ENCODE measurements at places on chromosomes 7 and 10.

- peak; percentile 79 for DNase-seq
Measured at GRCh38 chr10:102678842-102679289, 34.6 kb downstream of the TRIM8 start.

GRCh38 chr7:134514663-134515062, 12.7 kb upstream of the AKR1B10 start:
- peak; percentile 93 for DNase-seq

DNA sequence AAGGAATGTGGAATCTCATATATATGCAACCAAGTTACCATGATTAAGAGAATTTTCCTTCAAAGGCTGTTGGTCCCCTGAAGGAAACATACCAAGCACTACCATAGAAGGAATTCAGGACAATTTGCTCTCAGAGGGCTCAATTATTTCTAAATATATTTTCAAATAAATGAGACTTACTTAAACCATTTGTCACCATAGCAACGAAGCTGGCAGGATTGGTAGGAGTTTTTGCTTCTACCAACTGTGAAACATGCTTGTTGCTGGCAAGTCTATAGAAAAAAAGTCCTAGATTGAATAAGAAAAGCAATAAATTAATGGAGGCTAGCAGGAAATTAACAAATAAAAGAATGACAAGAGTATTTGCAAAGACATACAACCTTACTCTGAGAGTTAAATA, 156.9 kb upstream of the NPSR1 start:
- DNase-seq, result no peak

GRCh38 chr10:132632091-132632561, 94.5 kb downstream of the INPP5A start:
- DNase-seq, result no peak

DNA sequence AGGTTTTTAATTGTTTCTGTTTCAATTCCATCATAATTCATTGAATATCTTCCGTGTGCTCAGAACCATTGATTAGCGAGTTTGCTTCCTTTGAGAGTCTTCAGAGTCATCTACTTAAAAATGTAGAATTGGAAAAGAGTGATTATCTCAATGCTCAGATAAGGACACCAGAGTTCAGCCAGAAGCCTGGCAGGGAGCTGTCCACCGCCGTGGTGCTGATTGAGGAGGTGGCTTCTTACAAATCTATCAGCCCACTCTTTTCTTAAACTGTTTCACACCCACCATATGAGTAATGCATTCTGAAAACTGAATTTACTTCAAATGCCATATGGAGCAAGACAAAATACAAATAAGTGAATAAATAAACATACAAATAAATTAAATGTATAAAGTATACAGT, 79.3 kb downstream of the INSYN2A start:
- peak; percentile 70 for DNase-seq

GRCh38 chr7:90629297-90629918, 33.3 kb downstream of the CDK14 start:
- peak; percentile 80 for DNase-seq

DNA sequence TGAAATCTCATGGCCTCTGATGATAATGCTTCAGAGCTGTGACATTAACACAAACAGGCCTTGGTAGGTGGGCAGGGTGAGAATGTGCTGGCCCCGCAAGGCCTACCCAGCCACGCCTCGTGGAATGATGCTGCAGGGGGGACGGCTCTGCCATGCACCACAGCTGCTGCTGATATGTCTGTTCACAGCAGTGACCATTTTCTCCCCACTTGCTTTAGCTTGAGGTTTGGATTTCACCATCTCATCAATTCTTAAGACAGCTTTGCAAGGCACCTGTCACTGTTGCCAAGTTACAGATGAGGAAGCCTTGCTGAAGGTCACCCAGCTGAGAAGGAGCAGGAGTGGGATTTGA, 128.3 kb downstream of the PTPN20 start:
- no peak for DNase-seq

- DNase-seq, result peak; percentile 14
Measured at GRCh38 chr7:25009257-25009656, 29.3 kb upstream of the OSBPL3 start.

- peak; percentile 29 for DNase-seq
Measured at GRCh38 chr7:85135977-85136376, 50.9 kb downstream of the SEMA3D start.

- DNase-seq, result peak; percentile 28
Measured at GRCh38 chr10:108783897-108784296, 1139.4 kb downstream of the XPNPEP1 start.

DNA sequence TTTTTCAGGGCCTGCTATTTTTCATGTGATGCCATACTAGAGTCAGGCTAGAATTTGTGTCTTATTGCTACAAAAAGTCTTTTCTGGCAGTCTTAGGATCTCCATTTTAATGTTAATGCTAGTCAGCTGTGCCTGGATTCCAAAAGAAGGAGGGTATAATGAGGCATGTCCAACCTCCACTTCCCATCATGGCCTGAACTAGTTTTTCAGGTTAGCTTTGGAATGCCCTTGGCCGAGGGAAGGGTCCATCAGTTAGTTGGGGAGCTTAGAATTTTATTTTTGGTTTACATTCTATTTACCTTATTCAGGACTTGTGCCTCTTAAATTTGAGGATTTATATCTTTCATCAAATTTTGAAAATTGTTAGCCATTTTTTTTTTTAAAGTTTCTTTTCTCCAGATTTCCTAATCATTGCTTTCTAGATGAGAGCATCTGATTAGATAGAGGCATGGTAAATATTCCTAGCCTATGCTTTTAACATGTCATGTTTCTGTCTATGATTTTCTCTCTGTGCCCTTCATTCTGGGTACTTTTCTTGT, 6.5 kb upstream of the ZNF777 start:
- no peak for DNase-seq

- DNase-seq, result no peak
Measured at GRCh38 chr10:31103112-31103511, 71.4 kb upstream of the ZNF438 start.

DNA sequence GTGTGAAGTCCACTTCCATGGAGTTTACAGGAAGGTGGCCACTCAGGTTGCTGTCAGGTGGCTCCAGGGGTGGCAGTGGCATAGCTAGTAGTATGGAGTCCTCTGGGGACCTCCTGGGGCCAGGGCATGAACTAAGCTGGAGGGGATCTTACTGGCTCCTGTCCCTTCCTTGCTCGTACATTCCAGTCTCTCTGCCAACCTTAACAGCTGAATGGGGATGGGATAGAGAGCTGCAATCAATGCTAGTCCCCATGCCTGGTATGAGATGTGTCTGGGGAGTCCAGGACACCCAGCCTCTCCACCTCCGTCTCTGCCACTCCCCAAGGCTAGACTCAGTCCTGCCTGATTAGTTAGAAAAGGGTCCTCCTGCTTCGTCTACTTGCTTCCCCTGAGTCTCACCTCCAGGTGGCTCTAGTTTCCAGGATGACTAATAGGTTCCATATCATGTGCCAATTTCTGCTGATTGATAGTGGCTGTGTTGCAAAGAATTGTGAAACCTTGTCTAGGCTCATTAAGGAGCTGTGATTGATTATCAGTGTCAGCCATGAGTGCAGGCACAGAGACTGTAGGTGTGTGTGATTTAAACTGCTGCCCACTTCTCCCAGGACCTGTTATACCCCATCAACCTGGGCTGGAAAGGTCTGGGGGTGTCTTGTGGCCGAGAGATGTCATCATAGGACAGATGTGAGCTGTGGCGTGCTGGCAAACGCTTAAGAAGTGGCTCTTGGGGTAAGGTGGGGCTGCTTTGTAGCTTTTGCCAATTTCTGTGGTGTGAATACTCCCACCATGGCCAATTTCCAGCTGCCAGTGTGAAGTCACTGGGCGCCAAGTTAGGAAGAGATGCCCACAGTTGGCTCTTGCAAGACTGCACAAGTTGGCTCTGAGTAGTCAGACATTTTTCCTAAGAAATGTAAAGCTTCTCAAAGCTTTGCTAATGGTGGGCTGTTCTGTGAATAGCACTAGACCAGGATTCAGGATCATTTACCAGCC, 59.8 kb downstream of the COL13A1 start:
- peak; percentile 95 for DNase-seq

DNA sequence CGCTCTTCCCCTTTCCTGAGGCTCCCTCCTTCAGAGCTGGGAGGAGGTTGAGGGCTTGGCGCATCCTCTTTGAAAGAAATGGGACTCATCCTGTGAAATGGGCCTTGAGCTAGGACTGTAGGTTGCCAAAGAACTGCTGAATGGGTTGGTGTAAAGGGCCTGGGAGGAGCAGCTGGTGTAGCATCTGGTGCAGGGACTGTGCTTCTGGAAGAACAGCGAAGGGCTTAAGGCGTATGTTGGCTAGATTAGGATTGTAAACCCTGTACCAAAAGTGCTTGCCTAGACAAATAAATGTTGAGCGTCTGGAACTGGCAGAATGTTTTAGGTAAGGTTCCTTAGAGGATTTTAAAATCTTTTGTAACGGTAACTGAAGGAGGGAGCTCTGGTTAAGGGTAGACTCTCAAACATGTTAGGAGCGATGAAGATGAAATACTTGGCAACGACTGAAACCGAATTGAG, 563 bp downstream of the STAM start:
- DNase-seq, result peak; percentile 59

GRCh38 chr7:148014541-148014940, 576.0 kb upstream of the C7orf33 start:
- DNase-seq, result no peak

DNA sequence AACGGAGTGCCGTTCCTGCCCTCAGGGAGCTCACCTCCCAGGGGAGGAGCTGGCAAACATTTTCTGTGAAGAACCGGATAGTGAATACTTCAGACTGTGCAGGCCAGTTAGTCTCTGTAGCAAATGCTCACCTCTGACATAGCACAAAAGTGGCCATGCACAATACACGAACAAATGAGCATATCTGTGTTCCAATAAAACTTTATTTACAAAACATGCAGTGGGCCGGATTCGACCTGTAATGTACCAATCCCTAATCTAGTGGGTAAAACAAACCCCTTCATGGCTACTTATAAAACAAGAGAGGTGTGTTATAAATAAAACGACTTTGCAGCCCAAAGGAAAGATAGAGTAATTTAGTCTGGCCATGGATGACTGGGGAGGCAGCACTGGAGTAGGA, 48.7 kb downstream of the KCNMA1 start:
- no peak for DNase-seq

- peak; percentile 64 for DNase-seq
Measured at GRCh38 chr10:91798649-91799611, 704 bp downstream of the TNKS2 start.

DNA sequence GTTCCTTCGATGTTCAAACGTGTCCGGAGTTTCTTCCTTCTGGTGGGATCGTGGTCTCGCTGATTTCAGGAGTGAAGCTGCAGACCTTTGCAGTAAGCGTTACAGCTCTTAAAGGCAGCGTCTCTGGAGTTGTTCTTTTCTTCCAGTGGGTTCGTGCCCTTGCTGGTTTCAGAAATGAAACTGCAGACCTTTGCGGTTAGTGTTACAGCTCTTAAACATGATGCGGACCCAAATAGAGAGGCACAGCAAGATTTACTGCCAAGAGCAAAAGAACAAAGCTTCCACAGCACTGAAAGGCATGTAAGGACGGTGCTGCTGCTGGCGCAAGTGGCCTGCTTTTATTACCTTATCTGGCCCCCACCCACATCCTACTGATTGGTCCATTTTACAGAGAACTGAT, 931.4 kb downstream of the IPMK start:
- no peak for DNase-seq
